ENCODE measurements at places on chromosomes 5 and 9.

DNA sequence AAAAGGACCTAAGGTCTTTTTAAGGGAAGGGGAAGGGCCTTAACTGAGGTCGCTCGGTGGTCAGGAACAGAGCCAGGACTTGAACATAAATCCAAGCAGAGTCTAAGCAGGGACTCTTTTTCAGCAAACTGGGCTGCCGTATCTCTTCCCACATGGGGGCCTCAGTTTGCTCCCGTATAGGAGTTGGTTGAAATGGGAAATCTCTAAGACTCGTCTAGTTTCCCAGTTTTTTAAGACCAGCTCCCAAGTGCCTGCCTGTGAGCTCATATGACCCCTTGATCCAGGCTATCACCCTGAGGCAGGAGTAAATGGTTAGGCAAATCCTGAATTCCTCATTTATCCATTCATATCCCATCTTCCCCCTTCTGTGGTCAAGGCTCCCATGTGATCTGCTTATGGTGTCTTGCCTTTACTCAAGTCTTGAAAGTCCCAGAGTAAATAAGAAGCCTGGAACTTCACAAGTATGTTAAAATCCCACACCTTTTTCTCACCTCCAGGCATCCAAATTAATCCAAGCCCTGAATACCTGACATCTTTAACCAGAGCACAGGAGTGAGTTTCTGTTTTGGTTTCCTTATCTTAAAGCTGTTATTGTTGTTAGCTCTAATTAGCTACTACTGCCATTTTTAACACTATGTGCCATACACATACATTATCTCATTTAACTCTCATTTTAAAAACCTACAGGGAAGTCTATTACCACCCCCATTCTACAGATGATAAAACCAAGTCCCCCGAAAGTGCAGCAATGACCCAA is 3.0 kb downstream of the ARSI start:
- DNase-seq: no peak

DNA sequence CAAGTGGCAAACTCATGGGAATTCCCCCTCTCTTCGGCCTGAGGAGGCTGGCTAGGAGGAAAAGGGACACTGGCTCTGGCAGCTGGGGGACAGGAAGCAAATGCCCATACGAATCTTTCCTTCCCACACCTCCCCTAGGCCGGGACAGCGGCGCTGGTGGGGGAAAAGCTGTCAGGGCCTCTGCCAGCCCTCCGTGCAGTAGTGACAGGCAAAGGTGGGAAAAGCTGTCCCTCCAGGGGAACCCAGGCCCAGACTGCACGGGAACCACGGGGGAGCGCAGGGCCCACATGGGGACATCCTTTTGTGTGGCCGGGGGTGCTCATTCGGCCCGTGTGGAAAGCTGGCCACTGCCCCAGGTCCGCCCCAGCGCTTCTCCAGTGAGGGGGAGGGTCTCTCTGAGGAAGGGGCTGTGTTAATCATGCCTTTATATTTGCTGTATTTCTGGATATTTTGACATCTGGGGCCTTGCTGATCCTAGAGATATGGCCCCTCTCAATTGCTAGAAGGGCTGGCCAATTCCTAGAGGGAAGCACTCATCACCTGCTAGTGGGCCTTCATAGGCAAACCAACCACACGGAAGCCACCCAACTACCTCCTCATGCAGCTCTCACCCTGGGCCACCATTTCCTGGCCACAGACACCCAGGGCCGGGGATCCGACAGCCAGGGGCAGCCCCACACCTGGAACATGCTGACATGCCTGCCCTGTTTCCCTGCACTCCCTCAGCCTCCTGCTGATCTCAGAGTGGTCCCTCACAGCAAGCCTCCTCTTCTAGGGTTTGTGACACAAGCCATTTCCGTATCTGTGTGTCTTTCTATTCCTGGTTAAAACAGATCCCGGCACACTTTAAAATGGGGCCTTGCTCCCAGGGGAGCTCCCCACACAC is 138.8 kb downstream of the ROR2 start:
- DNase-seq: no peak

- DNase-seq: no peak
These were observed 22.7 kb upstream of the NDUFS4 start for GRCh38 chr5:53537711-53538110.

DNA sequence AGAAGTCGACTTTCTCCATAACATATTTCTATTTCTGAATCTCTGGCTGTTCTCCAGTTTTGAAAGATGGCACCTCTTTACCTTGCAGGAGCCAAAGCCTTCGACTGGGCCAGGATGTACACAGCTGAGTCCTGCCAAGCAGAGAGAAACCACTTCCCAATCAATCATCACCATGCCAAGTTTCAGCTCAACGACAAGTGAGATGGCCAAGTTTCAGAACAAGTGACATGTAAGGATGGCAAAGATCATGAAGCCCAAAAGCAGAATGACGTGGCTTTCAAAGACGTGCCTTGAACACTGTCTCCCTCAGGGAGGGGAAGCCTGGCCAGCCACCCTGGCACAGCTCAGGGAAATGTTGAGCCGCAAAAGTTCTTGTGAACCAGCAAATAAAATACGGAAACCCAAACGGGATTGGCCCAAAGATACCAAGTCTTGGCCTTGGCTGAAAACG is 17.7 kb downstream of the STK10 start:
- no peak for DNase-seq

DNA sequence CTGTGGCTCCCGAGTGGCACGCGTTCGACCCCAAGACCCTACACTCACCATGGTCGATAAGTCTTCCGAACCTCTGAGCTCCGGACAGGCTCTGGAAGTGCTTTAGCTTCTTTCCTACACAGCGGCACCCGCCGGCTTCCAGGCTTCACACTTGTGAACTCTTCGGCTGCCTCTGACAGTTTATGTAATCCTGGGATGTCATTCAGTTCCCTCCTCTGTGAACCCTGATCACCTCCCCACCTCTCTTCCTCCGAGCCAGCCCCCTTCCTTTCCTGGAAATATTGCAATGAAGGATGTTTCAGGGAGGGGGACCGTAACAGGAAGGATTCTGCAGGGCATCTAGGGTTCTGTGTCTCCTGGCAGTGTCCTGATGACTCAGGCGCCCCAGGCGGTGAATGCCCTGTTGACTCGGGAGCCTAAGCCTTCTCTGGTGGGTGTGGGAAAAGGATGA is at the start of gene CD14:
Gene CD14 (minus strand): TSS at position 155 of the 451 bp plus-strand sequence. CDS start 104 bp downstream, at position 51.
- no peak for DNase-seq

GRCh38 chr9:19922476-19923118 is 133.8 kb upstream of the SLC24A2 start:
- DNase-seq: peak; percentile 47

- no peak for DNase-seq
These were observed 2329.5 kb downstream of the MAT2B start for GRCh38 chr5:165834891-165835290.

- DNase-seq: no peak
These were observed 22.0 kb upstream of the TEK start for GRCh38 chr9:27086818-27087680.

DNA sequence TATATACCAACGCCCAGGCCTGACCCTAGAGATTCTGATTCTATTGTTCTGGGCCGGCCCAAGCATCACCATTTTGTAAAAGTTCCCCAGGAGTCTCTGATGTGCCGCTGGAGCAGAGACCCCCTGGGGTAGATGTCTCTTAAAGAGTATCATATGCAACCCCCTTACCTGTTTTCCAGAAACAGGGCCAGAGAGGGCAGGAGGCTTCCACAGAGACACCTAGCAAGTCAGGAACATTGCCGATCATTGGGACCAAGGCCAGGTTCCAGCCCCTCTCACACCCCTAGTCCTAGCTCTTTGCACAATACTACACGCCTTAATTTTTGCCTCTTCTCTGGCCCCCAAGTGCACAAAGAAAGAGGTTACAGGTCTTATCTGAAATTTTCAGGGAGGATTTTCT is 63.8 kb downstream of the TMOD1 start:
- no peak for DNase-seq

GRCh38 chr5:129043894-129044293 is 50.7 kb upstream of the ISOC1 start:
- no peak for DNase-seq

- no peak for DNase-seq
These were observed 92.2 kb downstream of the APBA1 start for GRCh38 chr9:69579760-69580581.

- DNase-seq: no peak
These were observed 54.0 kb downstream of the AOPEP start for GRCh38 chr9:94780516-94780950.

DNA sequence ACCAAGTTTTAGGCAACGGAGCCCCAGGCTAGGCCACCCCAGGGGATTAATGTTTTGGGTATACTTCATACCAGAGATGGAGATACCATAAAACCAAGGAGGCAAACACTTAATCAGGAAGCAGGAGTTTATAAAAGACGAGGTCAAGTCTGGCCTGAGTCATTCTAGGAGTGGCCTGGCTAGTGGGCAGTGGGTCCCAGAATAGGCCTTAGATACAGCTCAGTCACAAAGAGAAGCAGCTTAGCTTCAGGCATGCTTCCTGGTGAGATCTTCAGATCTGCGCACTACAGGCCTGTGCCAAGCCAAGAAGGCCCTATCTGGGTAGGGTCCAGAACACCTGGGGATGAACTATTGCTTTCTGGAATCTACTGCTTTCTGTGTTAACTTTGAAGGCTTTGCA is 20.6 kb upstream of the NR5A1 start:
- DNase-seq: no peak

GRCh38 chr5:174505621-174506020 is 218.8 kb upstream of the MSX2 start:
- DNase-seq: no peak

DNA sequence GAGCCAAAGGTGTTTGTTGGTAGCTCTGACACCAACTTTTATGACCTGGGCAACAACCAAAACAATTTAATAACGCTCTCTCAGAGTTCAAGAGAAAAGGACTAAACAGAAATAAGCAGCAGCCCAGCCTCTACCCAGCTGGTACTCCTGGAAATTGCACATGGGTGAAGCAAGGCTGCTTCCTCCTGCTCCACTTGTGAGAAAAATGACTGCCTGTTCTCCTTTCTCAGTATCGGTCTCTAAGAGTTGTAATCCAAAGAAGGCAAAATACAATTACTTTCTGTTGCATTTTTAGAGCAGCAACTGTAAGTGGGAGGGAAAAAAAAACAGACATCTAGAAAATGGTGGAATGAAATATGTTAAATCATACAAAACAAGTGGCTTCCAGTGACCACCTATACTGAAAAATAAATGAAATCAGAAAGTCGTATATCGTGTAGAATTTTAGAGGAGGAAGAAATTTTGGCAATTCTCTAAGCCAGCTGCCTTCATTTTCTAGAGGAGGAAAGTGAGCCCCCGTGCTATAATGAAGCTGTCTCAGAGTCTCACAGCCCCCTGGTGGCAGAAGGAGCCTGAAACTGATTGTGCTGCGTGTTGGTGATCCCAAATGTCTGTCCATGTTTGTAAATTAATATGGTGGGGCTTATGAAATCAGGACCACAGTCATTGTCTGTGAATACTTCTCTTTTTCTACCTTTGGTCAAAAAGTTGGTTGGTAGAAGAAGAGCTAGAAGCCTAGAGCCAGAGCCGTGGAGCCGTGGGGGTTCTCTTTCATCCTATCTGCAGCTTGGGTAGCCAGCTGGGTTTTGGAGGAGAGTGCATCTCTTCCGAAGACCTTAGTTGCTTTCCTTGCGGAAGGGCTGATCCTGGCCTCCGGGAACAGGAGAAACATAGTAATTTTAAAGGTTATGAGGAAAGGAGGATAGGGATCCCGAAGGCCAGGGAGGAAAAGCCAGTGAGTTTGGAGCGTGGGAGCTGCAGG is 139.9 kb downstream of the PIP5K1B start:
- DNase-seq: no peak
